ENCODE measurements at places on chromosomes 1 and 21.
A peak's percentile ranks its signal among the peaks of the same experiment; 100 is the strongest.

DNA sequence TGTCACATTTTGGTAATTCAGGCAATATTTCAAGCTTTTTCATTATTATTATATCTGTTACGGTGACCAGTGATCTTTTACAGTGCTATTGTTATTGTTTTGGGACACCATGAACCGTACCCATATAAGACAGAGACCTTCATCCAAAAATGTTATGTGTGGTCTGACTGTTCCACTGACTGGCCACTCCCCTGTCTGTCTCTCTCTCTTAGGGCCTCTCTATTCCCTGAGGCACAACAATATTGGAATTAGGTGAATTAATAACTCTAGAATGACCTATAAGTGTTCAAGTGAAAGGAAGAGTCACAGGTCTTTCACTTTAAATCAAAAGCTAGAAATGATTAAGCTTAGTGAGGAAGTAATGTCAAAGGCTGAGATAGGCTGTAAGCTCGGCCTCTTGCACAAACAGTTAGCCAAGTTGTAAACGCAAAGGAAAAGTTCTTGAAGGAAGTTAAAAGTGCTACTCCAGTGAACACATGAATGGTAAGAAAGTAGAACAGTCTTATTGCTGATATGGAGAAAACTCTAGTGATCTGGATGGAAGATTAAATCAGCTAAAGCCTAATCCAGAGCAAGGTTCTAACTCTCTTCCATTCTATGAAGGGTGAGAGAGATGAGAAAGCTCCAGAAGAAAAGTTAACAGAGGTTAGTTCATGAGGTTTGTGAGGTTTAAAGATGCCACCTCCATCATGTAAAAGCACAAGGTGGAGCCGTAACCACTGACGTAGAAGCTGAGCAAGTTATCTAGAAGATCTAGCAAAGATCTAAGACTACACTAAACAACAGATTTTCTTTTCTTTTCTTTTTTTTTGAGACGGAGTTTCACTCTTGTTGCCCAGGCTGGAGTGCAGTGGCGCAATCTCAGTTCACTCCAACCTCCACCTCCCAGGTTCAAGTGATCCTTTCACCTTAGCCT is 19.7 kb upstream of the DIPK1A start:
- no peak for DNase-seq

DNA sequence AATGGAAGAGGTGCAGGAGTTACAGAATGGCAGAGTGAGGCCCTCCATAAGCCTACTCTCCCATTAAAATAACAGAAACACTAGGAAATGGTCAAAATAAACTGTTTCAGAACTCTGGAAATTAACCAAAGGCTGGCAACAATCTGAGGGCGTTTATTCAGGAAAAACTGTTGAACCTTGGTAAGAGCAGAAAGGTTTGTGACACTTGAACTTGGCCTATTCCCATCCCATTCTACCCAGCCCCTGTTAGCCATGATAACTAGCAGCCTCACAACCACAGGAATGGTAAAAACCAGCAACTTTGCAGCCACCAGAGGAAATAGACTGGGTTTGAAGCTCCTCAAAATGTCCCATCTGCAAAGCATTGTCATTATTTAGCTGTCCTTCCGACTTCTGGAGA is 256.8 kb downstream of the RHOU start:
- DNase-seq: no peak

GRCh38 chr1:58441699-58442098 is 104.8 kb downstream of the OMA1 start:
- DNase-seq: no peak

- no peak for DNase-seq
Measured at GRCh38 chr21:28714777-28715464, 277.8 kb downstream of the LTN1 start.

- DNase-seq: no peak
Measured at GRCh38 chr1:230515451-230516145, 89.5 kb upstream of the PGBD5 start.

GRCh38 chr1:175131095-175131494 is 61.5 kb downstream of the KIAA0040 start:
- no peak for DNase-seq

- DNase-seq: no peak
Measured at GRCh38 chr21:41868062-41868710, 11.0 kb downstream of the PRDM15 start.

DNA sequence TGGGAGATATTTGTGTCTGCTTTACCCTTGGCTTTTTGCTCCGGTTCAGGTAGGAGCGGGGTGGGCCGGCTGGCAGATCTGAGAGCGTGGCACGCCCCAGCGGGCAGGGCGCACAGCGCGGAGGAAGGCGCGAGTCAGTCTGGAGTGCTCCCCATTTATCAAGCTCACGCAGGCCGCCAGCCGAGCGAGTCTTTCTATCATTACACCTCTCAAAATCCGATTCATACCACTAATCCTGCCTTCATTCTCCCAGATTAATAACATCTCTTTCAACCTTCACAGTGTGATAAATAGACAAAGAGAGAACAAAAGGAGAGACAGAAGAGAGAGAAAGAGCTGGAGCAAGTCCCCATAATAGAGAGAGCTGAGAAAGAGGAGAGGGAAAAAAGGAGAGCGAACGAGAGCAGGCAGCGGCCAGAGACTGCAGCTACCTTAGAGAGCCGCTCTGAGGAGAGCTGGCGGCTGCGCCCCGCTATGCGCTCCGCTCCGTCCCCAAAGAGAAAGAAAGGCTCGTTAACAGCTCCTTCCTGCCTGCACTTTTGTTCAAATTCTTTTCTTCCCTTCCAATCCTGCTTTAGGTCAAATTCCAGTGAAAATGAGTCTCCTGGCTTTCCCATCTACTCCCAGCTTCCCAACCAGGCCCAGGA is 48.0 kb downstream of the DMAP1 start:
- DNase-seq: peak; percentile 66

DNA sequence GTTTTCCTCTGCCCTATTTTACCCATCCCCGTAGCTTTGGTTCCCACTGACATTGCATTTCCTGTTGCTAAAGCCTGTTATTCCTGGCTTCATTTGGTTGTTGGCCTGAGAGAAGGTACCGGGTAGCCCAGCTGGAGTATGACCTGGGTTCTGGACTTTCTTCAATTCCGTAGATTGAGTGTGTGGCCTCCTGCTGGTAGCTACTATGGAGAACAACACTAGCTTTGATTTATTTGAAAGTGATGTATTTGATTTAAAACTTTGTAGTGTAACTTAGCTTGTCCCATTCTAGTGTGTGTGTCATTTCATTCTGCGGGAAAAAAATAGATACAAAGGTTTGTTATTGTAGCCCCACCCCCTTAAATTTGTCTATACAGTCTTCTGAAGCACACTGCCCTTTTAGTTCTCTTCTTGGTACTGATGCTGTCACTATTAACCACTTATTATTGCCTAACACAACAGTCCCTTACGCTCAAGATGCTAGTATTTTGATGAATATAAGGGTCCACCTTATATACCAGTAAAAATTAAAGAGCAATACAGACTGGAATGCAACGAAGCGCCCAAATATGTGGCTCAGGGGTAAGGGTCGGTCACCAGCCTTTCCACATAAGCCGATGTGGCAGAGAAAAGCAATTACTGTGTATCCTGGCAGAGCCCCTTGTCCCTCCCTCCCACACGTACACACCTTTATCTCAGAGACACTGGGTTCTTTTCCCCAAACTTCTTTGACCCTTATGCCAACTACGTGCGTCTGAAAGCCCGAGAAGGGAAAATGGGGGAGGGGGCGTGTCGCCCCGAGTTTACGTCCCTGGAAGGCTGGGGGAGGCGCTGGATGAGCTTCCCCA is 643 bp upstream of the MOV10 start:
- no peak for DNase-seq

All from NCI-H187 (cell line).